ENCODE measurements at places on chromosomes 2 and 18. TPM values are rescaled to one million over a fixed set of nuclear protein-coding genes. Genes with fewer than 3 reads are reported as not detected.

Gene NDUFAF7
- polyA plus RNA-seq = 13.1 TPM

Gene SKOR2
- polyA plus RNA-seq = 0.03 TPM

Gene GPR45
- not detected for polyA plus RNA-seq

Gene MEX3C
- polyA plus RNA-seq = 31.1 TPM

Gene PIEZO2
- polyA plus RNA-seq = 33.0 TPM

Gene ZRANB3
- polyA plus RNA-seq = 7.1 TPM

Gene PARD6G
- 6.9 TPM for polyA plus RNA-seq

Gene ENOSF1
- polyA plus RNA-seq = 17.4 TPM

Gene DSG4
- polyA plus RNA-seq = not detected

Gene DBI
- 269 TPM for polyA plus RNA-seq

Gene C2orf15
- 0.54 TPM for polyA plus RNA-seq

Gene REG3A
- polyA plus RNA-seq = not detected

GRCh38 chr2:214679736-214680135 is 129.7 kb downstream of the BARD1 start:
- no peaks in the 10 kb centered on the region for H3K36me3 ChIP-seq
- no peaks in the 10 kb centered on the region for H3K4me1 ChIP-seq
- DNase-seq = no peak
- H3K27me3 ChIP-seq = no peaks in the 10 kb centered on the region

GRCh38 chr2:169072163-169072925 is 3.0 kb downstream of the DHRS9 start:
- H3K27ac ChIP-seq = no peak overlapping the region
- no peaks in the 10 kb centered on the region for H3K4me1 ChIP-seq

GRCh38 chr2:61405813-61406212 is 65.1 kb downstream of the USP34 start:
- DNase-seq = no peak
- no peak overlapping the region for H3K27ac ChIP-seq
- no peaks in the 10 kb centered on the region for H3K27me3 ChIP-seq
- H3K4me3 ChIP-seq = no peak overlapping the region
- peaks cover 3% of the 10 kb centered on the region for H3K36me3 ChIP-seq
- no peaks in the 10 kb centered on the region for H3K4me1 ChIP-seq

DNA sequence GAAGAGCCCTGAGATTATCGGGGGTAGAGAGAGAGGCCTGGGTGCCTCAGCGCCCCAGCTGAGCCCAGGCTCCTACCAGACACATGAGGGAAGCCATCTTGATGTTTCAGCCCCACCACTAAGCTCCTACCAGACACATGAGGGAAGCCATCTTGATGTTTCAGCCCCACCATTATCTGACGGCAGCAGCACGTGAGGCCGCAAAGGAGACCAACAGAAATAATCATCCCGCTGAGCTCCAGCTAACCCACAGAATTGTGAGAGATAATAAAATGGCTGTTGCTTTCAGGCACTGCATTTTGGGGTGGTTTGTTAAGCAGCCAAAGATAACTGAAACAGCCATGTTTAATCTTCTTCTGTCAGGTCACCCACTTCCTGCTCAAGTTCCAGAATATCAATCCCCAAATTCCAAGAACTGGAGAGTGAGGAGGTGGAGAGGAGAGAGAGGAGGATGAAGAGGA is 29.3 kb upstream of the SOS1 start:
- H3K27me3 ChIP-seq = no peaks in the 10 kb centered on the region
- DNase-seq = no peak
- no peak overlapping the region for H3K27ac ChIP-seq
- no peaks in the 10 kb centered on the region for H3K4me1 ChIP-seq
- H3K36me3 ChIP-seq = no peaks in the 10 kb centered on the region

- no peaks in the 10 kb centered on the region for H3K36me3 ChIP-seq
- H3K27ac ChIP-seq = peak overlapping the region; percentile 66
- no peak overlapping the region for H3K4me3 ChIP-seq
- DNase-seq = peak; percentile 62
- peaks cover 29% of the 10 kb centered on the region for H3K4me1 ChIP-seq
These were observed 135.2 kb downstream of the MCFD2 start for GRCh38 chr2:46780411-46780800.

- H3K27me3 ChIP-seq = no peaks in the 10 kb centered on the region
- no peak for DNase-seq
- H3K4me3 ChIP-seq = no peak overlapping the region
- no peaks in the 10 kb centered on the region for H3K4me1 ChIP-seq
- no peaks in the 10 kb centered on the region for H3K36me3 ChIP-seq
These were observed 176.8 kb downstream of the KCNS3 start for GRCh38 chr2:18055290-18055689.

GRCh38 chr2:45498661-45499550 is 112.2 kb downstream of the SRBD1 start:
- H3K4me1 ChIP-seq = no peaks in the 10 kb centered on the region
- H3K36me3 ChIP-seq = no peaks in the 10 kb centered on the region
- DNase-seq = no peak
- no peak overlapping the region for H3K27ac ChIP-seq
- no peak overlapping the region for H3K4me3 ChIP-seq

GRCh38 chr2:9310377-9310776 is 103.8 kb downstream of the ASAP2 start:
- peaks cover 48% of the 10 kb centered on the region for H3K4me1 ChIP-seq
- H3K27ac ChIP-seq = peak overlapping the region; percentile 85
- no peak overlapping the region for H3K4me3 ChIP-seq
- no peaks in the 10 kb centered on the region for H3K27me3 ChIP-seq

- H3K27me3 ChIP-seq = no peaks in the 10 kb centered on the region
- no peak overlapping the region for H3K4me3 ChIP-seq
- H3K27ac ChIP-seq = no peak overlapping the region
- H3K4me1 ChIP-seq = no peaks in the 10 kb centered on the region
These were observed 187.8 kb upstream of the ERBB4 start for GRCh38 chr2:212726403-212726802.

GRCh38 chr18:39685303-39685902 is 2119.8 kb upstream of the CELF4 start:
- no peak overlapping the region for H3K4me3 ChIP-seq
- H3K27ac ChIP-seq = no peak overlapping the region
- no peaks in the 10 kb centered on the region for H3K36me3 ChIP-seq
- DNase-seq = no peak

- no peaks in the 10 kb centered on the region for H3K36me3 ChIP-seq
- no peak overlapping the region for H3K27ac ChIP-seq
- no peaks in the 10 kb centered on the region for H3K4me1 ChIP-seq
These were observed 584.3 kb downstream of the FBXO15 start for GRCh38 chr18:73563345-73563744.

- no peak overlapping the region for H3K4me3 ChIP-seq
- peaks cover 3% of the 10 kb centered on the region for H3K4me1 ChIP-seq
- H3K36me3 ChIP-seq = no peaks in the 10 kb centered on the region
- DNase-seq = no peak
- no peak overlapping the region for H3K27ac ChIP-seq
These were observed 5.7 kb downstream of the EPB41L5 start for GRCh38 chr2:120018549-120018948.

DNA sequence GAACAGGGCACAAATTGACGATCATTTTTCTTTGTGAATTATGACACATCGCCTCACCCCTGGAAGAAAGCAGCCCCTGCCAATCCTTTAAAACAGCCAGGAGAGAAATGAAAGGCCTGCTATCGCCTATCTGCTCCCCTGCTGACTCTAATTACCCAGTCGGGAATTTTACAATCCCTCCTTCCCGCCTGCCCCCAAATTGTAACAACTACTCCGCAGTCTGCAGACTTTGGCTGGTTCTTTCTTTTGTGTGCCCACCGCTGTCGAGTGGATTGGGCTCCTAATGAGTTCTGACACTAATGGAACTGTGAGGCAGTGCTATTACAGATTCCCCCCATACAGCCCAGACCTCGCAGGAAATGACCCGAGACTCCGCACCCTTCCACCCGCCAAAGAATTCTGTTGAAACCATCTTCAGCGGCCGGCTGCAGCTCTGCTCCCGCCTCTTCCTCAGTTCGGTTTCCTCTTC is 281.2 kb upstream of the PARD3B start:
- no peak overlapping the region for H3K27ac ChIP-seq
- H3K36me3 ChIP-seq = no peaks in the 10 kb centered on the region
- no peak overlapping the region for H3K4me3 ChIP-seq
- H3K27me3 ChIP-seq = peaks cover 5% of the 10 kb centered on the region

DNA sequence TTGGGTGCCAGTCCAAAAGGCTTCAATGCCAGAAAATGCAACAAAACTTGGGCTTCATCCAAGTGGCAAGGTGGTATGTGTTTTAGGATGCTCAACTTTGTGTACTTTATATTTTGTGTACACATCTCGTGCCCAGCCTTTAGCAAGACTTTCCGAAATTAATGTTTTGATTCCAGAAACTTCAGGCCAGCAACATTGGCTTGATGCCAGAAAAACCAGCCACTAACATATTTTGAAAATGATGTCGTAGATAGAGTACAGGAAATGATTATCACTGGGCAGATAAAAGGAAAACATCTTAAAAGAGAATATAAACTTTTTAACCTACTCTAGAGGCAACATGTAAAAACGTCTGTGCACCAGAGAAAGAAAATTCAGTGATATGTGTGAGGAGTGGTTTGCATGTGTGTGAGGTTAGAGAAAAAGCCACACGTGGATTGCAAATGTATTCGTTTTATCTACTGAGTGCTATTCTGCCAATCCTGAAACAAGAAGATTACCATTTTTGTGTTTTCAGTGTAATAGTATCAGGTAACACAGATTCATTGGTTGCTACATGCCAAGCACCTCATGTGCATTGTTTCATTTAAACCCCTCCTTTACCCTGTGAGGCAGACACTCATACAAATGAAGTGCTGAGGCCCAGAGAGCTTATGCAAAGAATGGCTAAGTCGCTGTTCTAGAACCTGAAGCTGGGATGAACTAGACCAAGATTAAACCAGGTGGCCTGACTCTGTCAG is 264.8 kb downstream of the C1D start:
- no peak overlapping the region for H3K4me3 ChIP-seq
- no peaks in the 10 kb centered on the region for H3K36me3 ChIP-seq
- H3K27ac ChIP-seq = no peak overlapping the region
- peak; percentile 26 for DNase-seq
- peaks cover 4% of the 10 kb centered on the region for H3K4me1 ChIP-seq

DNA sequence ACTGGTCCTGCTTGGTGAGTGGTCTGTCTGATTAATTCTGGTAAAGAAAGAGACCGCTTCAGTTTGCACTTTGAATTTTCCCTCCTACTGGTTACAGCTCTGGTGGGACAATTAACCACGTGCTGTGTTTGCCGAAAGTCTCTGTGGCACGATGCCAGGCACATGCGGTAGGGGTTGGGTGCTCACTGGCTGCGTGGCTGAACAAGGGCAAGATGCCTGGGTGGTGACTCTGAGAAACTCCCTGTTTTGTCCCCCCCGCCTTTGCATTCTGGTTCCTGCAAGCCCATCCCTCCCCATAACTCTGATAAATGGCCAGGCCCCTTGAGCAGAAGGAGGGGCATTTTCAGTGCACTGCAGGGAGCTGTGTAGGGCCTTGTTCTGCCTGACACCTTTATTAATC is 206.1 kb downstream of the TFCP2L1 start:
- peaks cover 19% of the 10 kb centered on the region for H3K4me1 ChIP-seq
- DNase-seq = no peak

GRCh38 chr2:108634576-108635160 is 84.6 kb upstream of the RANBP2 start:
- H3K27me3 ChIP-seq = no peaks in the 10 kb centered on the region
- H3K36me3 ChIP-seq = no peaks in the 10 kb centered on the region
- DNase-seq = no peak
- H3K4me3 ChIP-seq = no peak overlapping the region
- H3K27ac ChIP-seq = peak overlapping the region; percentile 9

GRCh38 chr18:50849419-50849821 is 29.5 kb upstream of the ME2 start:
- H3K36me3 ChIP-seq = no peaks in the 10 kb centered on the region

GRCh38 chr18:28183418-28184078 is 6.6 kb upstream of the CDH2 start:
- H3K4me3 ChIP-seq = no peak overlapping the region
- no peak for DNase-seq
- H3K36me3 ChIP-seq = no peaks in the 10 kb centered on the region
- H3K27me3 ChIP-seq = peaks cover 8% of the 10 kb centered on the region

- H3K27me3 ChIP-seq = no peaks in the 10 kb centered on the region
- peak; percentile 40 for DNase-seq
- H3K27ac ChIP-seq = no peak overlapping the region
- H3K4me3 ChIP-seq = no peak overlapping the region
- peaks cover 12% of the 10 kb centered on the region for H3K36me3 ChIP-seq
- H3K4me1 ChIP-seq = no peaks in the 10 kb centered on the region
These were observed 105.4 kb upstream of the FAM117B start for GRCh38 chr2:202529389-202529788.

DNA sequence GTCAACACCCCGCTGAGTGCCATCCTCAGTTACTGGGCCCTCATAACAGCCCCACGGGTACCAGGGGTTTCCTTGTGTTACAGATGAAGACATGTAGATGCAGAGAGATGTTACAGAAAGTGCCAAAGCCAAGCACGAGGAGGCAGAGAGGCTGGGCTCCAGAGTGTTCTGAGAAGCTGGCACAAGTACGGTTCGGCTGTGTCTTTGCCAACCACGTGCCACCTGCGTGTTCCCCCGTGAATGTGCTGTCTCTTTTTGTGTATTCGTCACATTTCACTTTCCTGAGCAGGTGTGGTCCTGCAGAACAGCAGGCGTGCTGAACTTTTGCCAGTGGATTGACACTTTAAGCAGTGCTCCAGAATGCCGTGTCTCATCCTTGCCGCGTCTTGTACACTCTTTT is 124.6 kb downstream of the NCK2 start:
- no peak for DNase-seq
- H3K4me1 ChIP-seq = peaks cover 42% of the 10 kb centered on the region
- H3K4me3 ChIP-seq = no peak overlapping the region
- H3K36me3 ChIP-seq = peaks cover 14% of the 10 kb centered on the region
- no peak overlapping the region for H3K27ac ChIP-seq
- no peaks in the 10 kb centered on the region for H3K27me3 ChIP-seq

DNA sequence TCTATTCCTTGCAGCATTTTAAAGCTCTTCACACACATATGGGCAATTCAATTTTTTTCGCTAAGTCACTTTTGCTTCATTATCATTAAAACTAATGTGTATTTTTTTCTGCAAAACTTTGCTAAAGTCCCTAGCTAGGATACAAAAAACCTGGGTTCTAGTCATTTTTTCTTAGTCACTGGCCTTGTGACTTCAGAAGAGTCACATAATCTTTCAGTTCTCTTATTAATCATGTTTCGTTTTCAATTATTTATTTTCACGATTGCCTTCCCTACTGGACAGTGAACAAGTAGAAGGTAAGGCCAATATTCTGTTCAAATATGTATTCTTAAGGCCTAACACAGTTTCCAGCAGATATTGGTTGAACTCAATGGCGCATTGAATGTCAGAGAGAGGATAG is 60.9 kb upstream of the CYRIA start:
- no peak overlapping the region for H3K27ac ChIP-seq
- no peak overlapping the region for H3K4me3 ChIP-seq
- no peaks in the 10 kb centered on the region for H3K4me1 ChIP-seq
- no peaks in the 10 kb centered on the region for H3K36me3 ChIP-seq
- H3K27me3 ChIP-seq = no peaks in the 10 kb centered on the region

DNA sequence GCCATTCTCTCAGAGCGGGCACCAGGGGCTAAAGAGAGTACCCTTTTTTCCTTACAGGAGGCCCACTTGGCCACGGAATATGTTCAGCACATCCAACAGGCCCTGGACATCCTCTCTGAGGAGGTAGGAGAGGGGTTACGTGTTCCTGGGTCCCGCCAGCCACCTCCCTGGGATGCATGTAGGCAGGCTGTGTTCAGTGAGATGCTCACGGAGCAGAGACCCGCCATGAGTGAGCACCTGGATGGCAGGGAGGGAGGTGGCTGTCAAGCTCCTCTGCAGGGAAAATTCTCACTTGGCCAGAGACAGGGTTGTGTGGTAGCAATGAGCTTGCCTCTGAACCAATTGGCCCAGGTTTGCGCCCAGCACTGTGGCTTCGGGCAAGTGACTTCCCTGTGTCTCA is 123.1 kb upstream of the PPP1CB start:
- no peak overlapping the region for H3K4me3 ChIP-seq
- peaks cover 49% of the 10 kb centered on the region for H3K4me1 ChIP-seq
- no peaks in the 10 kb centered on the region for H3K27me3 ChIP-seq
- no peak for DNase-seq
- H3K36me3 ChIP-seq = no peaks in the 10 kb centered on the region
